ENCODE measurements at places on chromosomes 13 and 19. TPM values are rescaled to one million over a fixed set of nuclear protein-coding genes. Genes with fewer than 3 reads are reported as not detected.

BST2 gene
- total RNA-seq = 50.1 TPM

GARIN5A gene
- 2.7 TPM for total RNA-seq

PIBF1 gene
- 24.5 TPM for total RNA-seq

SLC5A5 gene
- 0.03 TPM for total RNA-seq

RGCC gene
- 8.1 TPM for total RNA-seq

- DNase-seq = peak; percentile 35
- no peaks in the 10 kb centered on the region for H3K36me3 ChIP-seq
- H3K4me1 ChIP-seq = no peaks in the 10 kb centered on the region
- no peak overlapping the region for H3K4me3 ChIP-seq
Measured at GRCh38 chr13:97849305-97849704, 104.2 kb upstream of the IPO5 start.

- peak overlapping the region; percentile 77 for H3K27ac ChIP-seq
- DNase-seq = no peak
- H3K27me3 ChIP-seq = no peaks in the 10 kb centered on the region
- H3K4me1 ChIP-seq = peaks cover 16% of the 10 kb centered on the region
Measured at GRCh38 chr19:10566658-10567410, 1.0 kb upstream of the KRI1 start.

- H3K4me3 ChIP-seq = peak overlapping the region; percentile 73
- no peak for DNase-seq
- peak overlapping the region; percentile 83 for H3K27ac ChIP-seq
- H3K27me3 ChIP-seq = no peaks in the 10 kb centered on the region
- peaks cover 16% of the 10 kb centered on the region for H3K4me1 ChIP-seq
Measured at GRCh38 chr13:29846475-29847256, 3.8 kb downstream of the UBL3 start.

GRCh38 chr19:15318241-15318691 is 14.1 kb downstream of the BRD4 start:
- H3K4me1 ChIP-seq = peaks cover 49% of the 10 kb centered on the region
- H3K27me3 ChIP-seq = no peaks in the 10 kb centered on the region
- no peak overlapping the region for H3K4me3 ChIP-seq
- no peak for DNase-seq

- H3K27ac ChIP-seq = no peak overlapping the region
- H3K27me3 ChIP-seq = no peaks in the 10 kb centered on the region
- no peaks in the 10 kb centered on the region for H3K36me3 ChIP-seq
- DNase-seq = no peak
Measured at GRCh38 chr13:40697711-40698110, 31.3 kb upstream of the FOXO1 start.

- H3K4me3 ChIP-seq = no peak overlapping the region
- no peak overlapping the region for H3K27ac ChIP-seq
- no peaks in the 10 kb centered on the region for H3K36me3 ChIP-seq
- H3K4me1 ChIP-seq = no peaks in the 10 kb centered on the region
- no peak for DNase-seq
Measured at GRCh38 chr13:42312817-42313431, 41.0 kb downstream of the AKAP11 start.

DNA sequence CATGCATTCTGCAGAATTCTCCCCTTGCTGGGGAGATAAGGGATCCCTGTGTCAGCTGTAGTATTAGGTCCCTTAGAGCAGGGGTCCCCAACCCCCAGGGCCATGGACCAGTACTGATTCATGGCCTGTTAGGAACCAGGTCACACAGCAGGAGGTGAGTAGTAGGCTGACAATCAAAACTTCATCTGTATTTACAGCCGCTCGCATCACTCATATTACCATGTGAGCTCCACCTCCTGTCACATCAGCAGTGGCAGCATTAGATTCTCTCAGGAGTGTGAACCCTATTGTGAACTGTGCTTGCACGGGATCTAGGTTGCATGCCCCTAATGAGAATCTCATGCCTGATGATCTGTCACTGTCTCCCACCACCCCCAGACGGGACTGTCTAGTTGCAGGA is 37.9 kb downstream of the CPAMD8 start:
- no peaks in the 10 kb centered on the region for H3K27me3 ChIP-seq
- no peaks in the 10 kb centered on the region for H3K4me1 ChIP-seq
- H3K27ac ChIP-seq = no peak overlapping the region

GRCh38 chr13:93201992-93202558 is 24.5 kb upstream of the GPC6 start:
- H3K36me3 ChIP-seq = no peaks in the 10 kb centered on the region
- H3K27me3 ChIP-seq = no peaks in the 10 kb centered on the region
- no peak overlapping the region for H3K4me3 ChIP-seq

GRCh38 chr13:77687799-77688198 is 9.7 kb upstream of the SLAIN1 start:
- no peaks in the 10 kb centered on the region for H3K27me3 ChIP-seq
- H3K4me3 ChIP-seq = no peak overlapping the region
- H3K36me3 ChIP-seq = no peaks in the 10 kb centered on the region
- H3K27ac ChIP-seq = no peak overlapping the region
- no peaks in the 10 kb centered on the region for H3K4me1 ChIP-seq

DNA sequence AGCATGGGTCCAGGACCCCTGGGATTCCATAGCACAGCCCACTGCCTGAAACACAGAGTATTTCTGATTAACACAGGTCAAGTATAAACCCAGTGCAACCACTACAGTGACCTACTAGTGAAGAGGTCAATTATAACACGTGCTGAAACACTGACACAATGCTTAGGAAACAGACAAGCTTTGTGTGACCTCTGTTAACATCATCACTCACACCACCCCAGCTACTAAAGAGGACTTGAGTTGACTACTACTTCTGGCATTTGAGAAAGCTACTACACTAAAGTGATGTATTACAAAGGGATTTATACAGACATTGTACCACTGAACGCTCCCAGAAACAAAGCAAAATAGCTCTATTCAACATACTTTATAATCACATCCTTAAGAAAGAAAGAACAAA is 1935.9 kb upstream of the PCDH20 start:
- H3K36me3 ChIP-seq = no peaks in the 10 kb centered on the region
- no peak overlapping the region for H3K4me3 ChIP-seq
- H3K4me1 ChIP-seq = no peaks in the 10 kb centered on the region

GRCh38 chr13:113765564-113765910 is 6.5 kb downstream of the TMEM255B start:
- H3K27me3 ChIP-seq = peaks cover 28% of the 10 kb centered on the region
- H3K27ac ChIP-seq = no peak overlapping the region
- H3K4me1 ChIP-seq = no peaks in the 10 kb centered on the region
- no peak for DNase-seq
- no peak overlapping the region for H3K4me3 ChIP-seq
- no peaks in the 10 kb centered on the region for H3K36me3 ChIP-seq

GRCh38 chr19:6318772-6319171 is 14.6 kb downstream of the ACER1 start:
- no peaks in the 10 kb centered on the region for H3K27me3 ChIP-seq
- no peak for DNase-seq
- H3K4me3 ChIP-seq = no peak overlapping the region
- no peaks in the 10 kb centered on the region for H3K36me3 ChIP-seq
- no peak overlapping the region for H3K27ac ChIP-seq

DNA sequence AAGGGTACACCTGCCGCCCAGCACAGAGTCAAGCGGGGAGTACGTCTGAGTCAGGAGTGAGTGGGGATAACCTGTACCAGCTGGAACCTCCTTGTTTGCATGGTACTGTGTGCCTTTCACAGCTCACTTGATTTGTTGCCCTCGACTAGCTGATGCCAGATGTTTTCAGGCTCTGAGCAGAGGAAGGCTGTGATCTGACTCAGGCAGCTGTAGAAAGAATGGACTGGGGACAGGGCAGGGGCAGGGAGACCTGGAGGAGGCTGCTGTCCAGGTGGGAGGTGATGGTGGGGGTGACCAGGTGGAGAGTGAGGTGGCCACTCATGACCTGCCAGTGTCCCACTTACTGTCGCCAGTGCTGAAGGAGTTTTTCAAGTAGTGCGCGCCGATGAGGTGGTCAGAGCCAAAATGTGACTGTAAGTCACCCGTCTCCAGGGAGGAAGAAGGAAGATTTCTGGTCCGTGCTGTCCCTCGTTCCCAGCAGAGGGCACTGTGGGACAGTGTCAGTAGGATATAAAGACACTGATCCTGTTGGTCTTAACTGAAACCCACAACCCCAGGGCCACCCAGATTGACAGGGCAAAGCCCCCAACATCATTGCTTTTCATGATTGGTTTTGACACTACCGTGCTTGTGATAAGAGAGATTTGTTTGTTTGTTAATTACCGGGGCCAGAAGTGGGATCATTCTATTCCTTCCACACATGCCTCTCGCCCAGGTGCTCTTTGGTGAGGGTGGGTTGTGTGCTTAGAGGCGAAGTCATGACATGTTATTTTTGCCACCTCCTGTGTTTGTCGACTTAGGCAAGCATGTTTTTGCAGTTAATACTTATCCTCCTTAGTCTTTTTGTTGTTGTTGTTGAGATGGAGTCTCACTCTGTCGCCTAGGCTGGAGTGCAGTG is 128.4 kb downstream of the DPF1 start:
- no peak overlapping the region for H3K27ac ChIP-seq
- no peak overlapping the region for H3K4me3 ChIP-seq
- DNase-seq = peak; percentile 78

- DNase-seq = no peak
- H3K36me3 ChIP-seq = no peaks in the 10 kb centered on the region
Measured at GRCh38 chr13:78152415-78152814, 233.8 kb upstream of the EDNRB start.

GRCh38 chr19:41995959-41996797 is 2.1 kb upstream of the ATP1A3 start:
- H3K4me3 ChIP-seq = no peak overlapping the region
- H3K4me1 ChIP-seq = no peaks in the 10 kb centered on the region
- H3K27ac ChIP-seq = no peak overlapping the region
- DNase-seq = no peak
- no peaks in the 10 kb centered on the region for H3K36me3 ChIP-seq
- H3K27me3 ChIP-seq = peaks cover 81% of the 10 kb centered on the region

All from hepatocyte (in vitro differentiated cells).